Right atrium auricular region (tissue), 2 donors: ENCODE measurements at places on chromosomes 7 and 10. TPM values are rescaled to one million over a fixed set of nuclear protein-coding genes. Genes with fewer than 3 reads are reported as not detected.

H2BK1 gene
- not detected for total RNA-seq

TMEM213 gene
- total RNA-seq: not detected

CEP55 gene
- total RNA-seq: 1.8 TPM

MKLN1 gene
- 27.4 TPM for total RNA-seq

CACNB2 gene
- total RNA-seq: 19.0 TPM

EPC1 gene
- total RNA-seq: 20.1 TPM

STEAP2 gene
- total RNA-seq: 26.7 TPM

DNA sequence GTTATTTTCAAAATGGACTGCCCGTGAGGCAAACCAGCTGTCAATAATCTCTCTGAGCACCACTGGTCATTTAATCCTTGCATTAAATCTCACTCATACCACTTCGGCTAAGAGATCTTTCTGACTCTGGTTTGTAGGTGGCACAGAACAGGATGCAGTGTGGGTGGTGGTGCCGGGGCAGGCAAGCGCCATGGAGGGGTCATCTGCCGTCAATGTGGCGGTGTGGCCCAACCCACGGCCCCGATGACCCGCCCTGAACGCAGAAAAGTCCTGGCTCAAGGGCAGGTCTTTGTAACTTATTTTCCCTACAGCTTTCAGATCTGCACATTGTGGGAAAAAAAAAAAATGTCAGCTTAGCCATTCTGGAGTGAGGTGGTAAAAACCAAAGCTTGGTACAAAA, 73.2 kb upstream of the MGMT start:
- no peak overlapping the region for H3K27ac ChIP-seq
- H3K4me1 ChIP-seq: no peaks in the 10 kb centered on the region
- peak; percentile 9 for DNase-seq
- H3K4me3 ChIP-seq: no peak overlapping the region

- no peak overlapping the region for H3K4me3 ChIP-seq
- no peaks in the 10 kb centered on the region for H3K4me1 ChIP-seq
- H3K36me3 ChIP-seq: no peaks in the 10 kb centered on the region
- DNase-seq: no peak
- H3K27ac ChIP-seq: no peak overlapping the region
These were observed 50.0 kb downstream of the ADAM22 start for GRCh38 chr7:87984088-87984487.

- no peak overlapping the region for H3K27ac ChIP-seq
- no peaks in the 10 kb centered on the region for H3K4me1 ChIP-seq
- DNase-seq: no peak
- no peak overlapping the region for H3K4me3 ChIP-seq
- no peaks in the 10 kb centered on the region for H3K36me3 ChIP-seq
These were observed 268.5 kb downstream of the DNAJB9 start for GRCh38 chr7:108838198-108838597.

DNA sequence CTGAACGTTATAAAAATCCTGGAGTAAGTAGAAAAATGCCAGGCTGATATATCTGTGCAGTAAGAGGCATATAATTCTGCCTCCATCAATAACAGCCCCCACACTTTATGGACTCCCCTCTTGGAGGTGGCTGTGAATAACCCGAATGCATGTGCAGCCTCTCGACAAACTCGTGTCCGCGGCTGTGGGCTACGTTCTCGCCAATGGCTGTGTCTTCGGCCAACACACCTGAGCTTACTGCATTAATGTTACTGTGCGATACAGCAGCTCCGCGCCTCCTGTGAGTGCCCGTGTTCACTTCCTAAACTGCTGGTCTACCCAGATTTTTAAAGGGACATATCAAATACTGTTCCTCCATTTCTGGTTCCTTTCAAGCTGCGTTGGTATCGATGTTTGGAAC, 209.4 kb downstream of the ADARB2 start:
- H3K4me1 ChIP-seq: no peaks in the 10 kb centered on the region
- H3K36me3 ChIP-seq: no peaks in the 10 kb centered on the region
- H3K27me3 ChIP-seq: no peaks in the 10 kb centered on the region
- DNase-seq: no peak
- H3K27ac ChIP-seq: no peak overlapping the region
- H3K4me3 ChIP-seq: no peak overlapping the region

GRCh38 chr7:29375641-29376562, 181.3 kb downstream of the CHN2 start:
- H3K4me1 ChIP-seq: no peaks in the 10 kb centered on the region
- no peak for DNase-seq
- H3K4me3 ChIP-seq: no peak overlapping the region
- no peak overlapping the region for H3K27ac ChIP-seq
- H3K27me3 ChIP-seq: no peaks in the 10 kb centered on the region

DNA sequence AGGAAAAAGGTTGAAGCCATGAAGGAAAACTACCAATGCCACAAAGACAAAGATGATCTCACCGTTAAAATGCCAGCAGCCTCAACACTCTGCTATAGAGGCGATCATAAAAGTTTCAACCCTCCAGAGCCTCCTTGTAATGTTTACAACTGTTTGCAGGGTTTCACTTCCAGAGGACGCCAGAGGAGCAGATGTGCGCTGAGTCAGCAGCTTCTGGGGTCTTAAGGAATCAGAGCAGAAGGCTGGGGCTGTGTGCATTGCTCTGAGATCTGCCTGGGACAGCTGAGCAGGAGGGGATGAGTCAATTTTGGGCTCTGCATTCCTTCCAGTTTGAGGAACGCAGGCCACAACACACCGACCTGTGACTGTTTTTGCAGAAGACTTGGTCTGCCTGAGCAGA, 98.3 kb downstream of the TMEM130 start:
- no peak overlapping the region for H3K27ac ChIP-seq
- H3K27me3 ChIP-seq: no peaks in the 10 kb centered on the region
- H3K36me3 ChIP-seq: no peaks in the 10 kb centered on the region
- no peak overlapping the region for H3K4me3 ChIP-seq
- DNase-seq: no peak
- no peaks in the 10 kb centered on the region for H3K4me1 ChIP-seq

- no peak overlapping the region for H3K4me3 ChIP-seq
- H3K27me3 ChIP-seq: no peaks in the 10 kb centered on the region
- no peaks in the 10 kb centered on the region for H3K36me3 ChIP-seq
- H3K4me1 ChIP-seq: peaks cover 40% of the 10 kb centered on the region
These were observed 130.1 kb downstream of the TNS3 start for GRCh38 chr7:47451851-47452205.

GRCh38 chr10:6602026-6602699, 22.1 kb upstream of the PRKCQ start:
- H3K27me3 ChIP-seq: no peaks in the 10 kb centered on the region
- no peak for DNase-seq
- no peak overlapping the region for H3K27ac ChIP-seq
- H3K36me3 ChIP-seq: no peaks in the 10 kb centered on the region

DNA sequence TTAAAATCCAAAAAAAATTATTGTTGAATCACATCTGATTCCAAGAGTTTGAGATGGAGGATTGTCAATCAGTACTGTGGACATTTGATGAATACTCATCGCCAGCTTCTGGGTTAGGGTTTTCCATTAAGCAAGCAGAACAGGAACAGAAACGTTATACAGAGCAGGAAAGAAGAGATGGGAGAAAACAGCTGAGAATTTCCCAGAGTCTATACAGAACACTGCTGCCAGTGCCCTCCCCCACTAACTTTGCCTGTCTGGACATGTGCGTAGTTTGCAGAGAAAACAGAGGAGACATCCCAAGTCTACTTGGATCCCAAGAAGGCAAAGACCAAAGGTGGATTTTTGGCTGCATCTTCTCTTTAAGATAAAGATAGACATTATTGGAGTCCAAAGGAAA, 19.0 kb downstream of the C10orf90 start:
- no peaks in the 10 kb centered on the region for H3K36me3 ChIP-seq
- DNase-seq: no peak
- H3K27ac ChIP-seq: no peak overlapping the region
- no peaks in the 10 kb centered on the region for H3K4me1 ChIP-seq

GRCh38 chr10:102704915-102705314, 9.3 kb downstream of the ARL3 start:
- peaks cover 4% of the 10 kb centered on the region for H3K36me3 ChIP-seq
- no peaks in the 10 kb centered on the region for H3K27me3 ChIP-seq
- DNase-seq: no peak
- H3K27ac ChIP-seq: no peak overlapping the region
- peaks cover under 1% of the 10 kb centered on the region for H3K4me1 ChIP-seq

DNA sequence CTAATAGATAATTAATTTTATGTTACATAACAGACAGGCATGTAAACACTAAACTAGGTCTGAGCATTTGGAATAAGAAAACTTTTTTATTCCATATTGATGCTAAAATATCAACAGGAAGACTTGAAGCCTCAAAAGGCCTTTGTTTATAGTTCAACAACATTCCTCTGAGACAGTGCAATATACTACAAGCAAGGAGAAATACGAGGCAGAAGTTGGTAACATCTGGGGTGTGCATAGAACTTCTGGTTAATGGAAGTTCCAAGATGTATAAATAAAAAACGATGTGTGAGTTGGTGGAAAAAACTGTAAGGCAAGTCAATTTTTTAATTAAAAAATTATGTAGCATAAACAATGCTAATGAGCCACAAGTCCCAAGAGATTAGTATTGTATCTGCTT, 139.6 kb downstream of the SKAP2 start:
- DNase-seq: no peak
- H3K4me1 ChIP-seq: no peaks in the 10 kb centered on the region
- no peaks in the 10 kb centered on the region for H3K27me3 ChIP-seq
- H3K36me3 ChIP-seq: no peaks in the 10 kb centered on the region
- no peak overlapping the region for H3K27ac ChIP-seq
- H3K4me3 ChIP-seq: no peak overlapping the region

DNA sequence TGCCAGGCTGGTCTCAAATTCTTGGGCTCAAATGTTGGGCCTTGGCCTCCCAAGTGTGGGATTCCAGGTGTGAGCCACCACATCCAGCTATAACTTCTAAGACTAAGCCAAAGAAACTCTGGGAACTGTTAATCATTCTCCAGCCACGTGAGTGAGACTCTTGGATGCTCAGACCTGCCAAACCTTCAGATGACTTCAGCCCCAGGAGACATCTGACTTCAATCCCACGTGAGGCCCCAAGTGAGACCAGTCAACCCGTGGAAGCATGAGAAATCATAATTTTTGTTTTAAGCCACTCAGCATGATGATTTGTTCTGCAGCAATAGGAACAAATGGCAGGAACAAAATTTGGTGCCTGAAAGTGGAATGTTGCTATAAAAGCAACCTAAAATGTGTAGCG, 4.3 kb upstream of the PCBD1 start:
- DNase-seq: no peak
- no peak overlapping the region for H3K4me3 ChIP-seq
- H3K4me1 ChIP-seq: no peaks in the 10 kb centered on the region
- H3K36me3 ChIP-seq: no peaks in the 10 kb centered on the region

DNA sequence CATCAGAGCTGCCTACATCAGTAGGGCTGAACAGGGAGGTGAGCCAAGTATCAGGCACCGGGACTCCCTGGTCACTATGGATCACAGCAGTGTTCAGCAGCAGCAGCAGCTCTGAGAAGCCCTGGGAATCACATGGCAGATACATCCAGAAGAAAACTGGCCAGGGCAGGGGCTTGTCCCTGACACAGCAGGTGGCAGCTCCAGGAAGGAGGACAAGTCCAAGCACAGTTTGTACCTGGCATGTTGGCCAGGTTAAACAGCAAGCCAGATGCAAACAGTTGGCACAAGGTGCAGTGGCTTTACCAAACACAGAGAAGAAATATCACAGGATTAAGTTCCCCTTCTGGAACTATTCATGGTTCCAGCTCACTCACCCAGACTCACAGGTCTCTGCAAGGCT, 139.4 kb downstream of the KCNMA1 start:
- H3K4me3 ChIP-seq: no peak overlapping the region
- no peak overlapping the region for H3K27ac ChIP-seq
- H3K27me3 ChIP-seq: no peaks in the 10 kb centered on the region
- no peak for DNase-seq
- no peaks in the 10 kb centered on the region for H3K36me3 ChIP-seq

- no peaks in the 10 kb centered on the region for H3K4me1 ChIP-seq
- H3K4me3 ChIP-seq: no peak overlapping the region
- no peaks in the 10 kb centered on the region for H3K27me3 ChIP-seq
- peak; percentile 76 for DNase-seq
- H3K27ac ChIP-seq: peak overlapping the region; percentile 70
- no peaks in the 10 kb centered on the region for H3K36me3 ChIP-seq
These were observed 10.9 kb upstream of the MAP3K8 start for GRCh38 chr10:30422981-30423654.

- H3K4me3 ChIP-seq: no peak overlapping the region
- no peaks in the 10 kb centered on the region for H3K27me3 ChIP-seq
- H3K4me1 ChIP-seq: no peaks in the 10 kb centered on the region
- H3K27ac ChIP-seq: no peak overlapping the region
- H3K36me3 ChIP-seq: no peaks in the 10 kb centered on the region
These were observed 99.4 kb downstream of the MKX start for GRCh38 chr10:27646194-27646593.

DNA sequence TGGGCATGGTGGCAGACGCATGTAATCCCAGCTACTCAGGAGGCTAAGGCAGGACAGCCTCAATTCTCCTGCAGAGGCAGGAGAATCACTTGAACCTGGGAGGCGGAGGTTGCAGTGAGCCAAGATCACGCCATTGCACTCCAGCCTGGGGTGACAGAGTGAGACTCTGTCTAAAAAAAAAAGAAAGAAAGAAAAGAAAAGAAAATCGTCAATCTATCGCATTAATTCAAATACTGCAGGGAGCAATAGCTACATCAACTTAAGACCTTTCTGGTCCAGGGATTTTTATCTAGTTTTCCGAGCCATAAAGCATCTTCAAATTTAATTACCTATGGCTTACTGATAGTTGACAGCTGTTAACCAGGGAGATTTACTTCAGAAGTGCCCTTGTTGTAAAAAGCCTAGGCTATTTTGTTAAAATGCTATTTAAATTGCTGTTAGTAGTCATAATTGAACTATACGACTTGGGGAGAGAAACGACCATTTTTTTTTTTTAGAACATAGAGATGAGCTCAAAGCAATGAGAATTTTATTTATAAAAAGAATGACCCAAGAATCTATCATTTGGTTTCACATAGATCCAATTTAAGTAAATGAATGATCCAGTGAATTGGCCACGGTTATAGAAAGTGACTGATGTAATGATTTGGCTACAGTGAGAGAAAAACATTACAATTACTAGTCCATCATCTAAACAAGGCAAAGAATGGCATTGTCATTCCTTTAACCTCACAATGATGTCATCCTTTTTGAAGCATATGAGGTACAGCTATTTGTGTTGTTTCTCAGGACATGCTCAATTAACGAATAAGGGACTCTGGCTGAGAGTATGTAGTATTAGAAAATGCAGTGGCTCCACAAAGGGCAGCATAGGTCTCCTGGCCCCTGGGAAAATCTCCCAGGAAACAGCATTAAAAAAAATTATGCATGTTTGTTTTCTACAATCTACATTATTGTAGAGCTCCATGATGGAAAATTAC, 85.3 kb downstream of the SEMA3C start:
- no peak for DNase-seq
- H3K4me3 ChIP-seq: no peak overlapping the region
- no peak overlapping the region for H3K27ac ChIP-seq
- no peaks in the 10 kb centered on the region for H3K27me3 ChIP-seq

- no peak for DNase-seq
- H3K27ac ChIP-seq: no peak overlapping the region
- no peak overlapping the region for H3K4me3 ChIP-seq
These were observed 62.1 kb upstream of the ZNF746 start for GRCh38 chr7:149559711-149560110.
